ENCODE measurements at places on chromosomes 6 and 20.

- no peak for DNase-seq
These were observed 43.2 kb upstream of the PNRC1 start for GRCh38 chr6:89037141-89037900.

- no peak for DNase-seq
These were observed 279.5 kb upstream of the SUPT3H start for GRCh38 chr6:45657226-45657625.

- DNase-seq = peak; percentile 95
These were observed 1.2 kb downstream of the LAMA5 start for GRCh38 chr20:62365814-62366369.

- DNase-seq = no peak
These were observed 306.4 kb downstream of the CDKAL1 start for GRCh38 chr6:20840675-20841074.

DNA sequence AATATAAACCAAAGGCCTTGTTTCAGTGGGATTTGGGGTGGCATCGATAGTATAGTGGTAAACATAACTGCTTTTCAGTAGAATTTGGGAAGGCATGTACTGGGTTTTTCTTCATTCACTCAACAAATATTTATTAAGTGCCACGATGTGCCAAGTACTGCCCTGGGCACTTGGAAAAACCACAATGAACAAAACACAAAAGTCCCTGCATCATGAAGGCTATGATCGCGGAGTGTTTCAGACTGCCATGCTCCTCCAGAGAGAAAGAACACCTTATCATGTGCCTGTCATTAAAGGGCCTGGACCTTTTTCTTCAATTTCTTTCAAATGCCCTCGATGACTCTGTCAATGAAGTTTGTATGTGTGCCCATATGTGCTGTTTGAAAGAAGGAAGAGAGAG, 59.2 kb upstream of the CEP85L start:
- no peak for DNase-seq

- DNase-seq = no peak
These were observed 295.0 kb downstream of the PKHD1 start for GRCh38 chr6:51792273-51793030.

- DNase-seq = no peak
These were observed 57.4 kb downstream of the SLC24A3 start for GRCh38 chr20:19269737-19270340.

DNA sequence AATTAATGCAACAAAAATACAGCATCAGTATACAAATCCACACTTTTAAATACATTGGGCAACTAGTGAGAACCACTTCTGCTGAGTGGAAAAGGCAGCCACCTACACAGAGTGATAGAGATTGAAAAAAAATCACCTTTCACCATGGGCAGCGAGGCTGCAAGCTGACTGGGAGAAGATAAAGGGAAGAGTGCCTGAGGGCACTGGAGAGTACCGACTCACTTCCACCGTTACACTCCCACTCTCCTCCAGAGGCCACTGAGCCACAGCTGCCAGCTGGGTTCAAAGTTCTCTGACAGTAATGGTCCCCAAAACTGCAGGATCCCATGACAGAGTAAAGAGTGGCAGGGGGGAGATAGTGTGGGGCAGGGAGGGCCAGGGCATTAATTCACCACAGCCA, 24.1 kb downstream of the PXT1 start:
- no peak for DNase-seq

- DNase-seq = no peak
These were observed 77.2 kb upstream of the MC3R start for GRCh38 chr20:56171087-56172012.

GRCh38 chr6:50187351-50187921, 137.7 kb upstream of the DEFB112 start:
- no peak for DNase-seq

DNA sequence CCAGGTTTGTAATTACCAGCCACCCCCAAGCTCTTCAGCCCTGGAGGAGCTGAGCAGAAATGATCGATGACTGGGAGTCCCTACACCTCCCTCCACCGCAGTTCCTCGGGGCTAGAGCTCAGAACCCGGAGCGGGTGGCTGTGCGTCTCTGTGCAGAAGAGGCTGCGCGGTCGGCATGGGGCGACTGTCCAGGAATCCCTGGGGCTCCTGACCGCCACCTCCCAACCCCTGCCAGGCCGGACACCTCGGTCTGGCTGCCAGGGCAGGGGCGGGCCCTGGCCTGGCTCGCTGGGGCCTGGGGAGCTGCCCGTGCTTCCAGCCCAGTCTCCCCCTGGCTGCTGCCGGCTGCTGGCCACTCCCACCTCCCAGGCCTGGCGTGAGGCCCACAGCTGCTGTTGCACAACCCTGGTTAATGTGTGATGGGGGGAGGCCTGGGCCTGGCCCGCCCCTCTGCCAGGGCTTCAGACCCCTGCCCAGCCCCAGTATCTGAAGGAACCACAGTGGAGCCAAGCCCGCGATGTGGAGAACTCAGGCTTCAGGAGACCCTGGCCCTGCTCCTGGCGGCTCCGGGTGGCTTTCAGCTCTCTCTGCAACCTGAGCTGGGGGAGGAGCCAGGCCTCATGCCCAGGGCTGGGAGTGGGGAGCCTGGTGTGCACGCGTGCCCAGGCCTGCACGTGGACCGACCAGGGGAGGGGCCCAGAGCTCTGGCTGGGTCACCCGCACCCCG, 1.2 kb downstream of the SLC2A4RG start:
- peak; percentile 98 for DNase-seq

DNA sequence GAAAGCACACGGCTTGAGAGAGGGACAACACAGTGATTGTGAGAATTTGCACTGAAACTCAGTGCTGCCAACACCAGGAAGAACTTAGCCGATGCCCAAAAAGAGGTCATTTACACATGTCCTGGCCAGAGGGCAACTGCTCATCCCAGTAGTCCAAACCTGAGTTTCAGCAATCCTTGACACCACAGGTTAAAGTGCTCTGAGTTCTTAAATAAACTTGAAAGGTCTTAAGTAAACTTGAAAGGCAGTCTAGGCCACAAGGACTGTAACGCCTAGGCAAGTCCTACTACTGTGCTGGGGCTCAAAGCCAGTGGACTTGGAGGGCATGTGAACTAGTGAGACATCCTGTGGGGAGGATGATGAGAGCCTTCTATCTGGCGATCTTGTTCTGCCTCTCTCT, 14.1 kb downstream of the SNX14 start:
- DNase-seq = no peak

DNA sequence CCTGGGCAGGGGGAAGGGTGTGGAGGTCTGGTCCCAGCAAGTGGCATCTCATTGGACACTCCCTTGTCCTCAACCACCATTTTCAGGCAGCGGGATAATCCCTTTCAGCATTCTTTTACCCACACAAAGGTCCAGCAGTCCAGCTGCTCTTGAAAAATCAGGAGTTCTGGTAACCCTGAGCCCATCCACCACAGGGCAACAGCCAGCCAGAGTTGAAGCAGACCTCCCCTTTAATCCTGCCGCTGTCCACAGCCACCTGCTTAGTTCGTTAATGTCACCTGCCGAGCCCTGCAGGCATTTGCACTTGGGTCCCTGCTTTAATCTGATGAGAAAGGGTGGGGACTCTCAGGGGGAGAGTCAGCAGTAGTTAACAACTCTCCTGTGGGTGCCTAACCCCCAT, 11.1 kb downstream of the TMEM74B start:
- no peak for DNase-seq

DNA sequence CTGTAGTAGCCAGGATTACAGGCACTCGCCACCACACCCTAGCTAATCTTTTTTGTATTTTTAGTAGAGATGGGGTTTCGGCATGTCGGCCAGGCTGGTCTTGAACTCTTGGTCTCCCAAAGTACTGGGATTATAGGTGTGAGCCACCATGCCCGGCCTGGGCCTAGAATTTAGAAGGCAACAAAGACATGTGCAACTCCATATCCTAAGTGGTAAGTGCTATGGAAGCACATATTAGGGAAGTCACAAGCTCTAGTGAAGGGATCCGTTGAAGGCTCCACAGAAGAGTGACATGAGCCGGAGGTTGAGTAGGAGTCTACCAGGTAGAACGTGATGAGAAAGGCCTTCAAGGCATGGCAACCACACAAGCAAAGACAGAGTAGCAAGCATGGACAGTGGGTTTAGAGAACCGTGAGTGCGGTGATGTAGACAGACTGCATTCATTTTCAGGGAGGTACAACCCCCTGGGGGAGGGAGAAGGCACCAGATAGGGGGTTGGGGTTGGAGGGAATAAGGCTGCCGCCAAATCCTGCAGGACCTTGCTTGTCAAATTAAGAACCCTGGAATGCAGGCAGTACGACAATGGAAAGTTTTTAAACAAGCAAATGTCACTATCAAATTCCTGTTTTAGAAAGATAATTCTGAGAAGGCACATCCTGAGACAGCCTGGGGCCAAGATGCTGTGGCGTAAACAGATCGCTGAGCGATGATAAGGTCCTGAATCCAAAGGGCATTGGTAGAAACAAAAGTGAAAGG, 50.2 kb downstream of the ARHGAP18 start:
- no peak for DNase-seq

GRCh38 chr20:51596668-51597388, 54.3 kb upstream of the NFATC2 start:
- no peak for DNase-seq

DNA sequence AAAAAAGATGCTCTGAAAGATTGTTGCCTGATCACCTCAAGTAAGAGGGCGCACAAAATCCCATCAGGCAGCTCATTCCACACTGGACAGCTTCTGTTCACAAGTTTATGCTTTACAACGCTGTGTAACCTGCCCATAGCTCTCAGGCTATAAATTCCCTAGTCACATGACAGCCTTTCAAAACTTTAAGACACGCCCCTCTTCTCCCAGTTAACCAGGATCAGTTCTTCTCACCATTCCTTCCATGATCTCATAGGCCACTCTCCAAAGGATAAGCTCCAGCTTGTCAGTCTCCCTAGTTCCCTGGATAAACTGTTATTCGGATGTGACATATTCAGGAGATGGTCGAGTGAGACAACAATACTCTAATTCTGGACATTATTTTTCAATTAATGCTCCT, 15.0 kb downstream of the ADNP start:
- no peak for DNase-seq

DNA sequence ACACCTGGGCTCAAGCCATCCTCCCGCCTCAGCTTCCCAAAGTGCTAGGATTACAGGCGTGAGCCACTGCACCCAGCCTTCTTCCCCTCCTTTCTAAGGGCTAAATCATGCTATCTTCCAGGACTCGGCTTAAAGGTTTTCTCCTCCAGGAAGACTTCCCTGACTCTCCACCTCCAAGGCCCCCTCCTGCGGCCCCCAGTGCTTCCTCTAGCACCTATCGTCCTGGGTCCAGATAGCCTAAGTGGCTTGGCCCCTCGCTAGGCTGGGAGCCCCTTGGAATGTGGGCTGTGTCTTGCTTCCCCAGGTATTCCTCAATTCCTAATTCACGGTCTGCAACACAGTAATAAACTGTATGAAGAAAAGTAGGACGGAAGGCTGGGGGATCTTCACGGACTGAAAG, 36.7 kb downstream of the PIM1 start:
- DNase-seq = no peak

GRCh38 chr20:4117867-4118266, 102.5 kb upstream of the RNF24 start:
- DNase-seq = no peak

DNA sequence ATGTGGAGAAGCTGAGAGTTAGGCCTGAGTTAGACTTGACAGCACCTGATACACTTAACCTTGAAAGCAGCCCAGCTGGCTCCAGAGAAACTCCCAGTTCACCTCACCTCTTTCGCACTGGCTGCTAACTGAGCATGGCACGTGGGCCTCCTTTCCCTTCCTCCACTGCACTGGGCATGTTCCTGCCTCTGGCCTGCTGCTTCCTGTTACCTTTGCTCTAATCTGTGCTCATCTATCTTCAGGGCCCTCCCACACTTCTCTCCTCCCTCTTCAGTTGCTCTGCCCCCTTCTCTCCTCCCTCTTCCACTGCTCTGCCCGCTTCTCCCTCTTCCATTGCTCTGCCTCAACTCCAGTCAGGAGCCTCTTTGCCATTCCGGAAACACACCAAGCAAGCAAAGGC, 13.7 kb upstream of the UBE2V1 start:
- no peak for DNase-seq

- no peak for DNase-seq
These were observed 95.2 kb downstream of the ANKRD60 start for GRCh38 chr20:58133020-58133808.

- no peak for DNase-seq
These were observed 102.3 kb downstream of the CTNNBL1 start for GRCh38 chr20:37796121-37796520.

DNA sequence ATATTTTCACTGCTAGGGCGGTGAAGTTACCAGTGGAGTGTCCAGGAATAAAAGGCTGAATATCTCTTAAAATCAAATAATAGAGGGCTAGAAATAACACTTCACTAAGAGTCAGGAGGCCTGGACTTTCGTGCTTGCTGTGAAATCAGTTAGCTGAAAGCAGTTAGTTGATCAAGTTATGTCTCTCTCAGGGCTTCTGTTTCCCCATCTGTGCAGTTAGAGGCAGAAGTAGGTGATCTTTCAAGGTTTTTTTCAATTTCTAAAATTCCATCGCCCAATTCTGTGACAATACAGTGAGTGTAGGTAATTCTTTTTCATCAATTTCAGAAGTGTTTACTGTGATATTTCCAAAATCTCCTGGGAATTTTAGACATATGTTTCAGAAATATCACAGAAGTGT, 72.5 kb upstream of the GLP1R start:
- no peak for DNase-seq

DNA sequence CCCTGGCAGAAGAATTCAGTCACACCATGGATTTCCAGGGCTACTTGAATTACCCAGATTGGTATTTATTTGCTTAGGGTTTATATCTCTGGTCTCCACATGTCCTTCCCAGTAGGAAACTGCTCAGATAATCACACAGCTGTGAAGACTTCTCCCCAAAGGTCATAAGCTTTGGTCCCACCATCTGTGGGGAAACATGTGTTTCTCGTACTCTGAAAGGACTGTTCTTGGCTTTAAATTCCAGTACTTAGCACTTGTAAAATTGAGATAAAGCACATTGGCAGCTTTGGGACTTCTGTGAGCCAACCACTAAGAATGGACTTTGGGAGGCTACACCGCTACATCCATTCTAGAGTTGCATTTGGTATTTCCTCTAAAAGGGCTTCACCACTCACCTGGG, 205.3 kb upstream of the FOXA2 start:
- DNase-seq = no peak

GRCh38 chr6:37277001-37277409, 19.1 kb upstream of the TMEM217 start:
- peak; percentile 70 for DNase-seq

GRCh38 chr6:110858016-110858415, 16.6 kb upstream of the AMD1 start:
- DNase-seq = no peak

GRCh38 chr20:16580147-16580546, 6.9 kb upstream of the KIF16B start:
- DNase-seq = no peak

- peak; percentile 30 for DNase-seq
These were observed 26.3 kb upstream of the ZNF318 start for GRCh38 chr6:43395776-43396175.
